ENCODE measurements at places on chromosomes 2 and 18.
A peak's percentile ranks its signal among the peaks of the same experiment; 100 is the strongest.

GRCh38 chr18:22822841-22823508 is 110.2 kb upstream of the RBBP8 start:
- no peak for DNase-seq

GRCh38 chr2:10972683-10973433 is 61.1 kb downstream of the KCNF1 start:
- DNase-seq: no peak

GRCh38 chr18:70142001-70142400 is 63.5 kb downstream of the RTTN start:
- no peak for DNase-seq

- DNase-seq: no peak
Measured at GRCh38 chr2:73383036-73383435, 2.6 kb upstream of the ALMS1 start.

DNA sequence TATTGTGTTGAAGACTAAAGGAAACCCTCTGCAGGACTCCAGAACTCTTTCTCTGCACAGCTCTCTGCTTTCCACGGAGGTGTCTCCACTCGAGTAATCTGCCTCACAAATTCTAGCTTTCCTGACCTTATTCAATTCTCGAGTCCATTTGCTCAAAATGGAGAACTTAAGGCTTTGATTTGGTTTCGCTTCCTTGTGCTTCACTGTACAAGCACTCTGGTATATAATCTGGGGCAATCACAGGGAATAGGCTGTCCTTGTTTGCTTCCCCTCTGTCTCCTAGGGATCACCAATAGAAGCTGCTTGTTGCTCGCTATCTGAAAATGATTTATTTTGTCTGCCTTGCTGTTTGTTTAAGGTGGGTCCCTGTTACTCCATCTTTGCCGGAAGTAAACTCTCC is 129.1 kb upstream of the DOCK10 start:
- no peak for DNase-seq

DNA sequence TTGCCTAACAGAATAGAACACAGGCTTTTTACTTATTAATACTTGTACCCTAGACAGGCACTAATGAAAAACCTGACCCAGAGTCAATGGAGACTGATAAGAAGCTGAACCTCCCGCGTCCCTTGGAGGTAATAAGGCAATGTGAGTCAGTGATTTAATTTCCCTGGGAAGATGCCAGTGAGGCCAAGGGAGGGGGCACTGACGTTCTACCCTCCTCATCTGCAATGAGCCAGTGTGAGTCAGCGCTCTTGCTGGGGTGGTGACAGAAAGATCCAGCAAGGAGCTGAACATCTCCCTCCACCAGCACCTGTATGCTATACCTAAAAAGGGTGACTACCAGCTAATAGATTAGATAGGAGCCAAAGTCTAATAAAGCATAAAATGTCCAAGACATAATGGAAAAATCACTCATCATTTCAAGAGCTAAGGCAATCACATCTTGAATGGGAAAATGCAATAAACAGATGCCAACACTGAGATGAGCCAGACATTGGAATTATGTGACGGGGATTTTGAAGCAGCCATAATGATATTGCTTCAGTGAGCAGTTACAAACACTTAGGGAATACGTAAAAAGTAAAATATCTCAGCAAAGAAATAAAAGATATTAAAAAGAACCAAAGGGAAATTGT is 116.9 kb downstream of the TPGS2 start:
- DNase-seq: peak; percentile 18

- DNase-seq: no peak
Measured at GRCh38 chr2:54969940-54970338, 80.3 kb downstream of the RTN4 start.

DNA sequence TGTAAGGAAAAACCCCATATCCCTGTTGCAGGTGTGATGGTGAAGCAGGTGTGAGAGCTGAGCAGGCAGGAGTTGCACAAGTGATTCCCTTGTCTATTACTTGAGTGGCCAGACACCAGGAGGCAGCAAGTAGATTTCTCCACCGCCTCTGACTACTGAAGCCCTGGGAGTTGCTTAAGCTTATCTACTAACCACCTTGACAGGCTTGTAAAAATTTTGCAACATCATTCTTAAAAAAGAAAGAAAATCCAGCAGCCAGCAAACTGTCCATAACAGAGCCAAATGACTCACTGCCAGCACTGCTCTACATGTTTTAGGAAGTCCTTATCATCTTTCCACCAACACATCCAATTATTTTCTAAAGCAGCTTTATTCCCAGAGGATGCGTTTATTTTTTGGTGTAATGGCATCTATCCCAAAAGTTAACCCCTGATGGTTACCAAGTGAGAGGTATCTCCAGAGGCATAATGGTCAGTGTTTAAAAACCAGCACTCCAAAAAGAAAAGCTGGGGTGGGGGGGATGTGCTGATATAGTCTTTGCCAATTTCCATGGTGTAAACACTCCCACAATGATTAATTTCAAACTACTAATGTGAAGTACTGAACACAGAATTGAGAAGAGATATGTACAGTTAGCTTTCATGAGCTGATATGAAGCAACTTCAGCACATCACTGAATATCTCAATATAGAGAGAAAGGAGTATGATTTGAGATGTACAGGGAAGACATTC is 16.3 kb upstream of the GPR39 start:
- peak; percentile 6 for DNase-seq

- DNase-seq: no peak
Measured at GRCh38 chr2:27164960-27165763, 16.4 kb downstream of the TCF23 start.
